ENCODE measurements at places on chromosomes 4 and X. TPM values are rescaled to one million over a fixed set of nuclear protein-coding genes. Genes with fewer than 3 reads are reported as not detected.
A peak's percentile ranks its signal among the peaks of the same experiment; 100 is the strongest.

GRCh38 chr4:56902703-56903102 is 5.0 kb upstream of the REST start:
- H3K4me3 ChIP-seq, result no peak overlapping the region
- H3K27me3 ChIP-seq, result no peaks in the 10 kb centered on the region
- no peak for DNase-seq
- H3K36me3 ChIP-seq, result no peaks in the 10 kb centered on the region

DNA sequence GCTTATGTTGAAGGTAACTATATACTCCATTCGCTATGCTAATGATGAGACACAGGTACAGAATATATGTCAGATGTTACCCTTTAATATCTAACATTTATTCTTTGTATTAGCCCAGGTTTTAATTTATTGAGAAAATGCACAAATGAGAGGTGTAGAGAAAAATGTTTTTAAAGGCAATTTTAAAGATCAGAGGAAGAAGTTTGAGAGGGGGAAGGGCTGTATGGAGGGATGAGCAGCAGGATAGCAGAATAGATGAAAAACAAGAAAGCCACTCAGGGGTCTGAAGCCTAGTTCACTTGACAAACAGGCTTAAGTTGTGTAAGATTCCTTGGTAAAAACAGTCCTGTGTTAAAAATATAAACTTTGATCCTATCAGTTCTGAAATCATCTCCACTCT is 3.7 kb downstream of the MAB21L2 start:
- no peaks in the 10 kb centered on the region for H3K36me3 ChIP-seq
- no peaks in the 10 kb centered on the region for H3K27me3 ChIP-seq
- H3K4me3 ChIP-seq, result peak overlapping the region; percentile 68

DNA sequence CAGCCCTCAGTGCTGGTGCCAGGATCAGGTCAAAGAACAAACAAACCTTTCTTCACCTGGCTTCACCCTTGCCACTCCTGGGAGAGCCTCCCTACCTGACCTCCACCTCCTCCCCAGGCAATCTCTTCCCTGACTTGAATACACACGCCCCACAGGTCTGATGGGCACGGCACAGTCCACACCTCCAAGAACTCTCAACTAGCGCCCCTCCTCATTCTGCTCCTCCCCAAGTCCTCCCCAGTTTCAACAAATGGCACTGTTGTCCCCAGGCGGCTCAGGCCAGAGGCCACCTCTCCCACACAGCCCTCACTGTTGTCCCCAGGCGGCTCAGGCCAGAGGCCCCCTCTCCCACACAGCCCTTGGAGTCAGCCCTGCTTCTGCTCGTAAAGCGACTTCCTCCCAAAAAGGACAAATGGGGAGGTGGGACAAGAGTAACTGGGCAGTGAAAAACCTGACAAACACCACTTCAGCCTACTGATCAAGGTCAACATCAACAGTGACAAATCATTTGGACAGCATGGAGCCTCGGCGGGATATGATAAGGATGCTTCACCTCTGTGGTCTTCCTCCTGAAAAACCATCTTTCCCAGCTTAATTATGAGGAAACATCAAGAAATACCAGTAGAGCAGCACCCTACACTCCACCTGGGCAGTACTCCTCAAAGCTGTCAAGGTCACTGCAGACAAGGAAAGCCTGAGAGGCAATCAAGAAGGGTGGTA is 2.9 kb downstream of the LETM1 start:
- H3K4me3 ChIP-seq, result no peak overlapping the region
- DNase-seq, result no peak
- H3K36me3 ChIP-seq, result no peaks in the 10 kb centered on the region
- H3K4me1 ChIP-seq, result peaks cover 44% of the 10 kb centered on the region
- H3K27ac ChIP-seq, result no peak overlapping the region
- H3K27me3 ChIP-seq, result no peaks in the 10 kb centered on the region

DNA sequence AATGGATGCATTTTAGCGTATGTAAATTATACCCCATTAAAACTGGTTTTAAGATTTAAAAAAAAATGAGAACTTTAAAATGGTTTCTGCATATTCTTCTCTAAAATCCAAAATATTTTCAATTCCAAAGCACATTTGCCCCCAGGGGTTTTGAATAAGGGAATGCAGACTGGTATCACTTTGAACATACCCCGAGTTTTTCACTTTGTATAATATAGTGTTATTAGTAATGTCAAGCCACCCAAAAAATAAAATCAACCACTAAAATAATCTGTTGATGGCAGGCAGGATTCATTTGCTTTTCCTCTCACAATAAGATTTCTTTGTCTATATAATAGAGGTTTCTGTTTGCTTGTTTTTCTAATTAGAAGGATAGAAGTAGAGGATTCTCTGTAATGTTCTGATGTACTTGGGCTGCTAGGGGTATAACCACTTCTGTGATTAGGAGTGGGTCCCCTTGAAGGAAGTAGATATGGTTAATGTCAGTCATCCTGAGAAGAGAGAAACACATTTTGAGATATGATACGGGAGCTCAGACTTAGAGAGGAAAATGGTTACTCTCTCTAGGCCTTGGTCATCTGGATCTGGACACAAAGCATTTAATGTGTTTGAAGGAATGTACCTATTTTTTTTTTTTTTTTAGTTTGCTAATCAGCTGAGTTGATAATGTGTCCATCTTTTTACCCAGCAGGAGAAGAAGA is 9.3 kb upstream of the LIN54 start:
- peaks cover 1% of the 10 kb centered on the region for H3K36me3 ChIP-seq
- H3K4me1 ChIP-seq, result no peaks in the 10 kb centered on the region
- no peak for DNase-seq
- no peaks in the 10 kb centered on the region for H3K27me3 ChIP-seq
- H3K4me3 ChIP-seq, result no peak overlapping the region

DNA sequence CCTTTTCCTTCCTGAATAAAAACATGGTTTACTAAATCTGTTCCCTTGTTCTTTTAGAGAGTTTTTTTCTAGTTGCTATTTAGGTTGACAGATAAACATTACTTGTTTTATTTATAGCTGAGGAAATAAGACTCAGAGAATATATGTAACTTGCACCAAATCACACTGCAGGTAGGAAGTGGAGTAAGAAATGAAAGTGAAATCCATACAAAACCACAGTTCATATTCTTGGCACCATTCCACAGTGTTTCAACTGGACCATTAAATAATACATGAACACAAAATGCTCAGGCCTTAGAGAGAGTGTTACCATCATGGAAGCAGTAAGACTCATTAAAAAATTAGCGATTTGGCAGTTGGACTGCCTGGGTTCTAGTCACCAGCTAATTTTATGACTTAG is 326.9 kb upstream of the SLIT2 start:
- no peaks in the 10 kb centered on the region for H3K36me3 ChIP-seq
- H3K4me1 ChIP-seq, result peaks cover 14% of the 10 kb centered on the region
- no peak for DNase-seq
- no peak overlapping the region for H3K27ac ChIP-seq
- H3K4me3 ChIP-seq, result no peak overlapping the region

DNA sequence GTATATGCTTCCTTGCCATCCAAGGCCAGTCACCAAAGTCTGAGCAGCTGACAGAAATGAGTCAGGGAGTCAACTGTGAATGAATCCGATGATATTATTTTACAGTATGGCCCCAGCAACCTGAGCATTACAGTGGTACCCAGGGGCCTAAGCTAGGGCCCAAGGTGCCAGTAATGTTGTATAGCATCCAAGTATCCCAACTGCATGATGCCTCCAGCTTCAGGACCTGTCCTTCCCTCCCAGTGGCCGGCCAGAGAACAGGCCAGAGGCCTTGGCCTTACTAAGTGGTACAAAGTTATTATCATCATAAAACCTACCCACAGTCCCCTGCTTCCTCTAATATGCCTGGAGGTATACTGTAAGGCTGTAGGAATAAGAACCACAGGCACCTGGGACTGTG is 79.9 kb downstream of the RFC1 start:
- H3K4me1 ChIP-seq, result peaks cover 9% of the 10 kb centered on the region
- no peak overlapping the region for H3K4me3 ChIP-seq
- H3K36me3 ChIP-seq, result peaks cover 40% of the 10 kb centered on the region

GRCh38 chr4:2931512-2932301 is 31.5 kb downstream of the NOP14 start:
- peak; percentile 94 for DNase-seq
- peaks cover 30% of the 10 kb centered on the region for H3K4me1 ChIP-seq
- peak overlapping the region; percentile 57 for H3K27ac ChIP-seq
- no peak overlapping the region for H3K4me3 ChIP-seq

GRCh38 chrX:45421806-45422205 is 221.1 kb upstream of the DIPK2B start:
- H3K4me3 ChIP-seq, result no peak overlapping the region
- peaks cover 10% of the 10 kb centered on the region for H3K4me1 ChIP-seq
- no peaks in the 10 kb centered on the region for H3K27me3 ChIP-seq
- no peak overlapping the region for H3K27ac ChIP-seq
- no peak for DNase-seq
- peaks cover 1% of the 10 kb centered on the region for H3K36me3 ChIP-seq

GRCh38 chr4:45438047-45438446 is 685.8 kb downstream of the GABRG1 start:
- peaks cover 2% of the 10 kb centered on the region for H3K27me3 ChIP-seq
- H3K4me1 ChIP-seq, result no peaks in the 10 kb centered on the region
- DNase-seq, result no peak
- no peaks in the 10 kb centered on the region for H3K36me3 ChIP-seq
- no peak overlapping the region for H3K4me3 ChIP-seq

GRCh38 chrX:131783555-131784308 is 239.4 kb upstream of the STK26 start:
- no peak overlapping the region for H3K4me3 ChIP-seq
- H3K4me1 ChIP-seq, result no peaks in the 10 kb centered on the region
- DNase-seq, result no peak

DNA sequence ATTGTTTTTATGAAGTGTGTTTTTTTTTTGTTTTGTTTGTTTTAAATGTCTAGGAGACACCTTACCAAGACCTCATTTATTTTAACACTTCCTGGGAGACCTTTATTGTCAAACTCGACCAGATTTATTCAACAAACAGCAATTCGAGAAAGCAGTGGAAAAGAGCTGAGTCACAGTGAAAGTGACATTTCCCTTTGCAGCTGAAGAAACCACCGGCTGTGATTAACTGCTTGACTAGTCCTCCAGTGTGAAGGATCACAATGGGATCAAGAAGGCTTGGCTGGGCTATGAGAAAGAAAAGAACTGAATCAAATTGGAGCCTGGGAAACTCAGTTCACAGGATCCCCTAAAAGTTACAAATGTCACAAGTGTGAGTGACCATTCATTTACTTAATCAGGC is 11.9 kb upstream of the ADH7 start:
- H3K4me3 ChIP-seq, result no peak overlapping the region
- peak overlapping the region; percentile 81 for H3K27ac ChIP-seq
- H3K27me3 ChIP-seq, result no peaks in the 10 kb centered on the region
- H3K36me3 ChIP-seq, result peaks cover 15% of the 10 kb centered on the region

DNA sequence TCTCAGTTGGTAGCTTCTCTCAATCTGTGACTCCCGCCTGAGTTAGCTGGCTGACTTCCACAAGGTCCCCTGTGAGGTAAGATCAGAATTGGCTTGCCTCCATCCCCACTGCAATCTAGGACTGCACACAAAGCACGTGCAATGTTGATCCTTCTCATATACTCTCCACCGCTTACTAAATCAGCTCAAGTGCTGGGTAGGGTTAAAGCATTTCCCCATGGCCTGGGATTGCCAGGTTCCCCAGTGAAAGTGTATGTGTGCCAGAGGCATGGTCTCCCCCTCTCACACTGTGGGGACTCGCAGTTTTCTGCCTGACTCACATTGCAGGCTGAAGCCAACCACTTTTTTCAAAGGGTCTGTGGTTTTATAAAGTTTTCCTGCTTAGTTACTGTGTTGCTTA is 886.9 kb downstream of the FAM133A start:
- H3K4me3 ChIP-seq, result no peak overlapping the region
- H3K27me3 ChIP-seq, result no peaks in the 10 kb centered on the region
- DNase-seq, result no peak
- H3K27ac ChIP-seq, result no peak overlapping the region
- no peaks in the 10 kb centered on the region for H3K4me1 ChIP-seq
- H3K36me3 ChIP-seq, result no peaks in the 10 kb centered on the region

DNA sequence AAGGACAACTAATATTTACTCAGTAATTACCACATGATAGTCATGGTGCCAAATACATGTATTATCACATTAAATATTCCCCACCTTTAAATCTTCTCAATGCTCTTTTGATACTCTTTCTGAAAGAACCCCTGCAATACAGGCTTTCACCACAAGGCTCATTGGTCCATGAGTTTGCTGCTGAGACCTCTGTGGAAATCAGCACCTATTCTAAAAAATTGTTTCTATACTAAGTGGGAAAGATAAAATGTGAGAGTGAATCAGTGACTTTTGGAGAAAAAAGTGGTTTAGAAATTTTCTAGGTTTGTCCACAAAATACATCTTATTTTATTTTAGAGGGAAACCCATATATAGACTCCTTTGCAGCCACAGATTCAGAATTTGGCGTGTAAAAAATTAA is 257.3 kb downstream of the ZIC3 start:
- no peak overlapping the region for H3K27ac ChIP-seq
- H3K4me1 ChIP-seq, result no peaks in the 10 kb centered on the region
- no peak for DNase-seq
- H3K27me3 ChIP-seq, result no peaks in the 10 kb centered on the region

DNA sequence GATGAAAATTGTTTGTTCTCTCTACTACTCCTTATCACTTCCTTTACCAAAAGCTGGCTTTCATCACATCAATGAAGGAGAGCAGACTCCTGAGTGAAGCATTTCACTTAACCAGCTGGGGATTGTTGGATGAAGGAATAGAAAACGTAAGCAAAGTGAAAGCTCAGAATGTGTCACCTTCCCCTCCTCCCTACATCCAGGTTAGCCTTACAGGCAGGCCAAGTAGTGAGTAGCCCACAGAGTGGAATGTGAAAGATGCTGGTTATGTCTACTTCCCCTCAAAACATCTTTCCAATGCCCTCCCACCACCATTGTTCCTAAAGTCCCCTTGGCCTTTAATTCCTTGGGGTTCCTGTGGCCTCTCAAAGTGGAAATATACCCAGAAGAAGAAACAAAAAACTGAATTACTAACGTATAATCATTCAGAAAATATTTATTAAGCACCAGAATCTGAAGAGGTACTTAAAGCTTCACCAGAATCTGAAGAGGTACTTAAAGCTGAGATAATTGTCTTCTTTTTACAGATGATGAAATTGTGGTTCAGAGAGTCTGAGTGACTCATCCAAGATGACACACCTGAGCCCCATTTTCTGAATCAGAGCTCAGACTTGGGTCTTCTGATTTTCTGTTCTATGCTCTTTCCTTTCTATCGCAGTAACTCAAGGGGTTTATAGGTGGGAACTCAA is 6.5 kb downstream of the P2RY4 start:
- H3K27ac ChIP-seq, result no peak overlapping the region
- no peaks in the 10 kb centered on the region for H3K4me1 ChIP-seq
- DNase-seq, result no peak
- H3K27me3 ChIP-seq, result no peaks in the 10 kb centered on the region
- no peaks in the 10 kb centered on the region for H3K36me3 ChIP-seq
- H3K4me3 ChIP-seq, result no peak overlapping the region

Gene GCNA
- 3.1 TPM for total RNA-seq

Gene ATRX
- 94.7 TPM for total RNA-seq

Gene CACNA1F
- not detected for total RNA-seq

Gene STS
- total RNA-seq, result 12.1 TPM

Gene NPY2R
- not detected for total RNA-seq

Gene HTN1
- not detected for total RNA-seq

Data from chondrocyte (in vitro differentiated cells).